Activated T-cell treated with anti-CD3 and anti-CD28 coated beads, Interleukin-2, amount 50 U/mL, for 48 hours (primary cell): ENCODE measurements at places on chromosomes 4 and X.

- DNase-seq: no peak
These were observed 203.3 kb upstream of the HS3ST1 start for GRCh38 chr4:11632025-11632424.

DNA sequence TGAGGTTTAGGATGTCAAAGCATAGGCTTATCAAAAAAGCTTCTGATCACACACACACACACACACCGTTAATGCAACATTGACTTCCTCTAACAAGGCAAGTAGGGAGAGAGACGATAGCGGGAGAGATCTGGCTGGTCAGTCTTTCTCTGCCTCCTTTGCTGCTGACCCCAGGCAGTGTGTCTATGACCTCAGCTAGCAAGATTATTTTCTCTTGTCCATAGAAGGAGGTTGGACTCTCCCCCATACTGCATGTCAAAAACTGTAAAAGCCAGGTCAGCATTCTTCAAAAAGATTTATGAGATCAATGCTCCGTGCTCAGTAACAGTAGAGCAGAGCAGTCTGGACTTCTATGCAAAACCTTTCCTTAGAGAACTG is 63.5 kb upstream of the PGM2 start:
- no peak for DNase-seq

- DNase-seq: no peak
These were observed 67.1 kb downstream of the DCLK2 start for GRCh38 chr4:150145090-150145945.

GRCh38 chr4:27638163-27638915 is 777.7 kb downstream of the STIM2 start:
- no peak for DNase-seq

DNA sequence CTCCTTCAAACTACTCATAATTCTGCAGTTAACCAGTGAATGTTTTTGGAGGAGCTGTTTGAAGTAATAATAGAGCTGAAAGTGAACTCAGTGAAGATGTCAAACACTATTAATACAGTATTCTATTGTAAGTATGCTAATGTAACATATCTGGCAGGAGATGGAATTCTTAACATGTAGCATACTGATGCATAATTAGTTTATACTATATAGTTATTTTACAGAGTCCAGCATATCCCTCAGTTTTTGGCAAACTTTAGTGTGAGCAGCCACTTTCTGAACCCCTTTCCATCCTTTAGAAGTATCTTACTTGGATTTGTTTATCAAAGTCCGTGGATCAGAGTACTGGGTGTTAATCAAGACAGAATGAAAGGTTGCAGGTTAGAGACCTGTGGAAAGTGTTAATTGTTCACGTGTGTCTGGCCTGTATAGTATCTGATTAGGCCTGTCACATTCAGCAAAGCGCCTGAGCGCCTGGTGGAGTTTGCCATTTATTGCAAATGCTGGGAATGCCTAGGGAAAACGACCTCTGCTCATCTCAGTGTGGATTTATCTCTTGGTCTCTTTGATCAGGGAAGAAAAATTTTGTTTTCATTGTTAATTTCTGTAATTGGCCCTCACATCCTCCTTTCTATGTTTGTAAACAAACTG is 251.7 kb upstream of the MAD2L1 start:
- no peak for DNase-seq

DNA sequence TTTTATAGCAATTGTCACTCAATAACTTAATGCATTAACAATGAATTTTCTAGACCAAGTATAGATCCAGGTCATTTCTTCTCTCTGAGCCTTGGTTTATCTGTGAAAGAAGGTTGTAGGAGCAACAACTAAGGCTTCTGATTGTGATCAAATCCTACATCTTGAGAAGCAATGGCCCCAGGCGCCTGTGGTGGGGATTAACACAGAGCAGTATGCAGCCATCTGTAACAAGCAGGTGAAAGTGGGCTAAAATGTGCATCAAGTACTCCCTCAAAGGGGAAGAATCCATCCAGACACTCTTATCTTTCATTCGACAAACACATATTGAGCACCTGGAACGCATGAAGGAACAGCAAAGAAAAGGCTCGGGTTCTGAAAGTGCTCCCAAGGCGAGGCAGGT is 19.1 kb upstream of the SETD7 start:
- DNase-seq: no peak

- DNase-seq: no peak
These were observed 13.1 kb downstream of the NAT8L start for GRCh38 chr4:2071912-2072867.

DNA sequence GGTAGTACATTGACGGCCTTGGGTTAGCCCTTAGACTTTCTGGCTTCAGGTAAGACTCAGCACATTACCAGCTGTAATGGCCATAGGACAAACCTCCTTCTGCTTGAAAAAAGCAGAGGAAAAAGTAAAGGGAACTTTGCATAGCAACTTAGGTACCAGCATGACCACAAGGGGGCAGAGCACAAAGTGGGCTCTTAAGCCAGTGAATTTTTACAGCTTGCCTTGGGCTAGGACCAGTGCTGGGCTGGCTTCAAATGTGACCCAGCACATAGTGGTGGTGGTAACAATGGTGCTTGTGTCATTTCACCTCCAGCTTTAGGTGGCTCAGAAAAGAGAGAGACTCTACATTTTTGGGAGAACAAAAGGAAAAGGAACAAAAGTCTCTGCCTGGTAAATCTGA is 66.1 kb downstream of the KLHL4 start:
- DNase-seq: peak; percentile 22

GRCh38 chrX:81377329-81377728 is 175.4 kb downstream of the SH3BGRL start:
- no peak for DNase-seq

DNA sequence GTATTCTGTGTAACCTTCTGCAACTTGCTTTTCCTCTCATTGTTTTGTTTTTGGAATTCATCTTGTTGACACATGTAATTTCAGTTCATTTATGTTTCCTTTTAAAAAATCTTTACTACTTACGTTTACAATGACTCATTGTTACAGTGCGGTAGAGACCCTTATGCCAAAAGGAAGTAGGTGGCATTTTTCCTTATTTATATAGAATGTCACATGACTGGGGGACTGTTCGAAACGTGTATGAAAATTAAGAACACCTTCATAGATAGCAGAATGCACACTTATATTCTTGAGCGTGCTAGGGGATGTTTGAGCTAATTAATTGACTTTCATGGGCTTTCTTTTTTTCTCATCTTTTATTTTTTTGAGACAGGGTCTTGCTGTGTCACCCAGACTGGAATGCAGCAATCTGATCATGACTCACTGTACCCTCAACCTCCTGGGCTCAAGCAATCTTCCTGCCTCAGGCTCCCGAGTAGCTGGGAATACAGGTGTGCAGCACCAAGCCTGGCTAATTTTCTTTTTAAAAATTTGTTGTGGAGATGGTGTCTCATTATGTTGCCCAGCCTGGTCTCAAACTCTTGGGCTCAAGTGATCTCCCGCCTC is 7.3 kb downstream of the REPS2 start:
- no peak for DNase-seq

- DNase-seq: no peak
These were observed 18.2 kb downstream of the SH3RF1 start for GRCh38 chr4:169252339-169253112.

- DNase-seq: no peak
These were observed 1715.2 kb upstream of the TENM3 start for GRCh38 chr4:180528003-180528402.

- DNase-seq: no peak
These were observed 65.6 kb upstream of the BMP2K start for GRCh38 chr4:78710536-78710935.

GRCh38 chrX:67787196-67787595 is 243.4 kb downstream of the AR start:
- DNase-seq: no peak

- DNase-seq: peak; percentile 7
These were observed 113.8 kb upstream of the ENPP6 start for GRCh38 chr4:184331268-184331995.

GRCh38 chrX:68755616-68756125 is 73.2 kb upstream of the EFNB1 start:
- no peak for DNase-seq

GRCh38 chrX:46599051-46599560 is 25.5 kb downstream of the CHST7 start:
- no peak for DNase-seq

DNA sequence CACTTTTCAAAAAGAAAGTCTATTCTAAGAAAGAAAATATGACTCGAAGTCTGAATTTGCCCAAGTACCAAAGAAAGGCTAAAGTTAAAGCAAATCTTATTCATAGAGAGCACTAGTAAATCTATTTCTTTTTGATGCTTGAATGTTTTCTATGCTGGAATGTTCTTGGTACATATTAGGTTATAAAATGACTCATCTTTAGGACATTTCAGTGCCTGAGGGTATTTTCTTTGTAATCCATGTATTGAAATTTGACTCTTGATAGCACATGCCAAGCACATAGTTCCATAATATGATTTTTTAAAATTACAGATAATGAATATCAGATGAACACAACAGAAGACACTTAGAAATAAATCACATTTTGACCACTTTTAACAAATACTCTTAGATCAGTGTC is 232.8 kb downstream of the TRIML1 start:
- no peak for DNase-seq

- no peak for DNase-seq
These were observed 18.5 kb downstream of the ZCCHC18 start for GRCh38 chrX:104130808-104131207.

- no peak for DNase-seq
These were observed 140.1 kb downstream of the SPANXN4 start for GRCh38 chrX:143165778-143166177.

GRCh38 chr4:169334335-169334734 is 63.6 kb upstream of the SH3RF1 start:
- no peak for DNase-seq

GRCh38 chrX:107076158-107076557 is 42.5 kb downstream of the RBM41 start:
- no peak for DNase-seq

DNA sequence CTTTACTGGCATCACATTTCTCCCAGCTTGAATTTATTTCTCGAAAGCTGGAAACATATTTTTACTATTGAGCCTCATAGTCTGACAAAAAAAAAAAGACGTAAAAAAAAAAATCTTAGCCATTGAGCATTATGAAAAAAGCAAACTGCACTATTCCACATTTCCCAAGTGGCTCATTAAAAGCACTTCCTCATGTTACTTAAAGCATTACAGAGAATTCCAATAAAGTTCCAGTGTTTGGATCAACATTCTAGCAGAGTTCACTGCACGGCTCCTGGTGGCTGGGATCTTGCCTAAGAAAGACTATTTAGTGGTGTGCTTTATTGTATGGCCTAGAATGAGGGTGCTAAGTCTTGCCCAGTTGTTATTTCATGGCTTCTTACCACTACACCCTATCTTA is 476.2 kb downstream of the PPARGC1A start:
- no peak for DNase-seq

- no peak for DNase-seq
These were observed 67.2 kb downstream of the ANTXR2 start for GRCh38 chr4:80005863-80006262.

DNA sequence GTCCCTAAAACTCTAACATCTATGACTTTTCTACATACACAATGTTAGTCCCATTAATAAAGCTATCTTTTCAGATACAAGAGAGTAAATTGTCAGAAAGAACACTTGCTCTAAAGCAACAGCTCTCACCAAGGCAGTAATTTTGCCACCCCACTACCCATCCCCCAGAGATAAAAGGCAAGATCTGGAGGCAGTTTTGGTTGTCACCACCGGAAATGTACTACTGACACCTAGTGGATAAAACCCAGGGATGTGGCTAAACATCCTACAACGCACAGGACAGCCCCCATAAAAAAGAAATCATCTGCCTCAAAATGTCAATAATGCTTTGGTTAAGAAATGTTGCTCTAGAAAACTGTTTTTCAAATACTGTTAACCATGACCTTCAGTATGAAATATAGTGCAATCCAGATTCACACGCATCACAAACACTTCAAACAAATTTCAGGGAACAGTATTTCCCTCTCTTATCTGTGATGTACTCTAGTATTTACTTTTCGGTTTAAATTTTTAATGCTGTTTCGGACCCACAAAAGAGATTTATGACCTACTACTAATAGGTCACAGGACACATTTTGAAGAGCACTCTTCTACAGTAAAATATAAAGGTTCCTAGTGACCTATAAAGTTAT is 5.1 kb downstream of the FBXL5 start:
- DNase-seq: peak; percentile 51

DNA sequence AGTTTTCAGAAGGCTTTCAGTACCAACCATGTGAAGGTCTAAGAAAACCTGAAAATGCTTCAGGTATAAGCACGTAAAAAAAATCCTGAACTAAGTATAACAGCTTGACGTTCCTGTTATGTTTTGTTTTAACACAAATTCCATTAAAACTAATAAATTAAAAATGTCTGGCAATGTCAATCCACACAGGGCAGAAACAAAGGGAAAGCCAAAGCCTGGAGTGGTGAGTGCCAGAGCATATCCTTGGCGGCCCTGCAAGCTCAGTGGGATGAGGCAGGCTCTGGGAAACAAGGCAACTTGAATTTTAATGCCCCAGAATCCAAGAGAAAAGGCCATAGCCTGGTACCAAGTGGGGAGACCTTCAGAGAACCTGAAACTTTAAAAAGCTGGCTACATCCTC is 78.2 kb downstream of the EPHA5 start:
- DNase-seq: no peak

DNA sequence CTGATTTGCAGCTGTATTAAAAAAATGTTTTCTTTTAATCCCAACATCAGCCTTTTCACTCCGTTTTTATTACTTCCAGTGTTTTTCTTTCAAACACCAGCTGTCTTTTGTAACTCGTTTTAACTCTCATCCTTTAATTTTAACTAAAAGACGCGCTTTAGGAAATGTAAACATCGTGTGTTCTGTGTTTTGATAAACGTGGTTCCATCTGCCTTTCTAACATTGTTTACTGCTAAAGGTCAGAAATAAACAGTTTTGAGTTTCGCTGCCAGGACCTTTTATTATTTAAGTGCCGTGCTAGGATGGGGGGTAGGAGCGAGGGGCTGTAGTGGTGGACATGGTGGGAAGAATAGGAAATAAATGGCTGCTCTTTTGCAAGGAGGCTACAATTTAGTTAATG is 1.5 kb downstream of the N4BP2 start:
- no peak for DNase-seq
